ENCODE measurements at places on chromosomes 5 and 9. TPM values are rescaled to one million over a fixed set of nuclear protein-coding genes. Genes with fewer than 3 reads are reported as not detected.

FOXD4L4 gene
- total RNA-seq, result 0.21 TPM

SLC22A4 gene
- total RNA-seq, result 0.26 TPM

- no peak for DNase-seq
These were observed 13.8 kb upstream of the PLCXD3 start for GRCh38 chr5:41524174-41524573.

THBS4 gene
- total RNA-seq, result 6.7 TPM

TMEM232 gene
- total RNA-seq, result 7.1 TPM

CTXN3 gene
- not detected for total RNA-seq

GRCh38 chr9:18485714-18486113 lies 11.8 kb downstream of the ADAMTSL1 start:
- no peak for DNase-seq

DNA sequence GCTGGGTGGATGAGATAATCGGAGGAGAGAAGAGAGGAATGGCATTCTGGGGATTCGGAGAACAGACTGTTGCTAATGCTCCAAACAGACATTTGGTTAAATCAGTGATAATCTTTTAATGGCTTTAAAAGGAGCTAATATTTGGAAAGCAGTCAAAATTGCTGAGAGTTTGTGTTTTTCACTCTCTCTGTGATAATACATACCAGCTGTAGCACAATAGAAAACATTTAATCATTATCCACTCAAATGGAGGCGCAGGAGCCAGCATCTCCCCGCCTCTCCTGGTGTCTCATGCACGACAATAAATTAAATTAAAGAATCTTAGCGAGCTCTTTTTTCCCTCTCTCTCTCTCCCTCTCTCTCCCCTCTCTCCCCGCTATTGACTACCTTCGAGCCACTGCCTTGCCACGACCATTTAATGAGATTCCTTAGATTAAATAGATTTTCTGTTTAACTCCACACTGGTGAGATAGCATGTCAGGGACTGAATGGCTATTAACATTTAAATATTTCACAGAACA lies 268.6 kb upstream of the MVB12B start:
- no peak for DNase-seq

GRCh38 chr5:149415066-149415967 lies 36.2 kb upstream of the IL17B start:
- DNase-seq, result no peak

DNA sequence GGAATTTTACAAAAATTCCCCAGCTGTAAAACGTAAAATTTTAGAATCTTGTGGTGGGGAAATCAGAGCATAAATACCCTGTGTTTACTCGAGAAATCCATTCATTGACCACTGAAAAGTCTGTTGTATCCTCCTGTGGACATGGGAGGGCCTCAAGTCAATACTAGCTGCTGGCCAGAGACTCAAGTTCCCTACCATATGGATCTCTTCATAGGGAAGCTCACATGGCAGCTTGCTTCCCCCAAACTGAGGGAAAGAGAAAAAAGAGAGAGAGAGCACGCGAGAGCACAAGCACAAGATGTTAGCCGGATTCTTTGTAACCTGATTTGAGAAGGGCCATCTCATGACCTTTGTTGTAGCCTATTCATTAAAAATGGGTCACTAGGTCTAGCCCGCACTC lies 591.9 kb downstream of the LRRC70 start:
- no peak for DNase-seq

GRCh38 chr5:82422001-82422740 lies 144.0 kb upstream of the RPS23 start:
- no peak for DNase-seq

DNA sequence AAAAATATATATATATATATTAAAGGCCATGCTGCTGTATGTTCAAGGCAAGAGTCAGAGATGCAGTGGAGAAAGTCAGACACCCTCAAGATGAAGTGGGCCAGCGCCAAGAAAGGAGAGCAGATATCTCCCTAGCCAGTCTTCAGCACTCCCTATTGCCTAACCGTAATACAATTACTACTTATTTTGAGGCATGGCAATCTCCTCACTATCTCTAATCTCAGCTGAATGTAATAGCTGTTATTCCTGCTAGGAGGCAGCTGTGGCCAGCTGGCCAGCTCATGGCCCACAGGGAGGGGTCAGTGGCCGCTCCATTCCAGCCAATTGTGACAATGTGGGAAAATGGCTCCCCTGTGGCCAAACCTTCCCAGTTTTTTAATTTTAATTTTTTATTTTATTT lies 87.5 kb upstream of the FBXW11 start:
- no peak for DNase-seq

RPP25L gene
- 22.6 TPM for total RNA-seq

- DNase-seq, result peak; percentile 61
These were observed 505 bp downstream of the SPTAN1 start for GRCh38 chr9:128552744-128553440.

CARD9 gene
- total RNA-seq, result 2.9 TPM

DNA sequence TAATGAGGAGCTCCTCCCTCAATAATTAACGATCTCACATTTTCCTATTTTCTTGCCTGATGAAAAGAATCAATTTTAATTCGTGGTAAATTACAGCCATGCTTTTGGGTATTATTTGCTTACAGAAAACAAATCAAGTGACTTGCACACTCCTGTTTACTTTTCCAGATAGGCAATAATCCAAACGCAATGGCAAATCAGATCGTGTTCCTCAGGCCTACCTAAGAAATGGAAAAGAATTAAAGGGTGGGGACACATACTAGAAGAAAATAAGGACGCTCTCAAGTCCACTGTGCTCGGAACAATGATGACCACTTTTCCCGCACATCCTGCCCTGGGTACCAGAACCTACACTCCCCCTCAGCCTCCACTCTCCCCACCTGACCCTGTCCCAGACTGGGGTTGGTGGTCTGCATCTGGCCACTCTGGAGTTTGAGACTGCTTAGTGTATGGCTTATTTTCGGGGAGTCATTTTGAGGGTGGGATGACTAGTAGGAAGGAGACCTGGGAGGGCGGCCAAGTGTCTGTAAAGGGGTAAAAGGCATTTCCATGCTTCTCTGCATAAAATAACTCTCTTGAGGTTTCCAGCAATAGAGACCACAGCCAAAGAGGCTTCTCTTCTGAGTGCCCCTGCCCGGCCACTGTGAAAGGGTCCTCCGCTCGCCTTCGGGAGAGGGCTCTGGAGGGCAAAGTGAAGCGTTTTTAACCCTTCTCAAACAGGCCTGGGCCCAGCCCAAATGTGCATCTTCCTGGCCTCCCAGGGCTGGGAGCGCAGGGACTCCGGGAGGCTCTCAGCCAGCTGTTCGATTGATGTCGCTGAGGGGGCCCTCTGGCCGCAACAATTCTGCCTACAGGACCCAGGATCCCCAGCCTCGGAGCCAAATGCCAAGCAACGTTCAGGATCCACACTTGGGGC lies 4.5 kb upstream of the OTP start:
- no peak for DNase-seq

DNA sequence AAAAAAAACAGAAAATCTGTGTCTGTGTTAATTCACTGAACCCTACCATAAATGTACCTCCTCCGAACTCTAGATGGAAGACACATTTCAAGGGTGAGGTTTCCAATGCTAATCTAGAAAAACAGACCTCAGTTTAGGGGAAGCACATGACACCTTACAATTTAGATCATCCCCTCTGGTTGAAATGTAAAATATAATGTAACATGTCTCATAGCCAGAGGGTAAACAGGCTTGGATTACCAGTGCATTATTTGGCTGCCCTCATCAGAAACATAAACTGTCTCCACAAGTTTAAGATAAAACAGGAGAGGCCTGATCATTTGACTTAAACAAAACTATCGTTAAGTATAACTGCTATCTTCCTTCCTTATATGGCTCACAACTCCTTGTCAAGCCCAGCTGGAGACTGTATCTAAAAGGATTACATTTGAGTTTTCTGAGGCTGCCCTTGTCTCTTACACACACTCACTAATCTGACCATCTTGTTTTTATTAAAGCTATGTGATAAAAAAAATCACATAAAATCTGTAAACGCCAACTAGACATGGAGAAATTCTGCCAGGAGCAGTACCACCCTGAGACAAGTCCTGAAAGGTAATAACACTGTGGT lies 105.7 kb downstream of the LURAP1L start:
- no peak for DNase-seq

GRCh38 chr5:166505544-166505943 lies 1785.9 kb upstream of the WWC1 start:
- no peak for DNase-seq

HMMR gene
- total RNA-seq, result not detected

- no peak for DNase-seq
These were observed 11.7 kb downstream of the SOX30 start for GRCh38 chr5:157640406-157641066.

DNA sequence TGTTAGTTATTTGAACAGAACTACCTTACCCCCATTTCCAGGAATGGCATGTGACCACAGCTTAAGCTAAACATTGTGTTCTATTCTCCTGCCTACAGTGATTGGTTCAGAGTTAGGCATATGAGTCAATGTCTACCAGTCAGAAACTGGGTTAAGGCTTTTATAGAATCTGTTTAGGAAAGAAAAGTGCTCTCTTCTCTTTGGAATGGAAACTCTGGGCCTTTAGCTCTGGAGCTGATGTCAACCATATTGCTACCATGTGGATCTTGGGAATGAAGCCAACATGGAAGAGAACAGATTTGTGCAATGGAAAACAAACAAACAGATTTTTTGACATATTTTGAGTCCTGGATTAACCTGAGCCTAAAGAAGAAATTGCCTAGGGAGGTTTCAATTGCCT lies 488.9 kb upstream of the TNC start:
- DNase-seq, result no peak

C8G gene
- not detected for total RNA-seq

Measured in uterus (tissue), 4 donors.